ENCODE measurements at places on chromosomes 7 and 10. TPM values are rescaled to one million over a fixed set of nuclear protein-coding genes. Genes with fewer than 3 reads are reported as not detected.
A peak's percentile ranks its signal among the peaks of the same experiment; 100 is the strongest.

The AGMO gene
- 6.8 TPM for total RNA-seq

DNA sequence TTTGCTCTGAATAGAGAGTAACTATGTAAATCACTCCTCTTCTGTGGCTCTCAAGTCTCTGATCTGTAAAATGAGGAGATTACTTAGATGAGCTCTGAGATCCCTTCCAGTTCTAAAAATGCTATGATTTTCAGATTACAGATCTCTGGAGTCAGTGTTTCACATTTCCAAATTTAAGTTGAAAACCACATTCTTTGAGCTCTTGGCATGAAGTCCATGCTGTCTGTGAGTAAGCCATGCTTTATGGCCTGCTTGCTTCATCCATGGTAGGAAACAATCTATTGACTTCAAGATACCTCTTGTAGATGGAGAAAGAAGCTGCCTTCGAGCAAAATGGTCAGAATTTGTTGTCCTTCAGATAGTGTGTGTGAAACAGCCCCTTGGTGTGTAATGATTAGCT lies 64.9 kb downstream of the CELF2 start:
- no peak for DNase-seq

GRCh38 chr10:111211706-111212105 lies 134.9 kb downstream of the ADRA2A start:
- DNase-seq = no peak

DNA sequence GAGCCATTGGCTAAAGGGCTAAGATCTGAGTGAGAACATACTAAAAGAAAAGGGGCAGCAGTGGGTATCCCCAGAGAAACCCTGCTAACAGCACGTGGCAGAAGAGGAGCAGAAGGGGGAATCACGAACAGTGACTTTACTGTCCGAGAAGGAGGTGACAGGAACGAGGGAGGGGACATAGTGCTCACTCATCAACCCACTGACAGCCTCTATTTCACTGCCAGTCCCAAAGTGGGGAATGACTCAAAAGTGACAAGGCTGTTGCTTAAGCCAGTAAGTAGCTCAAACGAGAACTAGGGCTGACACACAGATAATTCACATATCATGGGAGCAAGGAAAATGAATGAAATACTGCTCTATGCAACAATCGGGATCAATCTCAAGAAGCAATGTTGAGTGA lies 92.7 kb downstream of the RSU1 start:
- no peak for DNase-seq

DNA sequence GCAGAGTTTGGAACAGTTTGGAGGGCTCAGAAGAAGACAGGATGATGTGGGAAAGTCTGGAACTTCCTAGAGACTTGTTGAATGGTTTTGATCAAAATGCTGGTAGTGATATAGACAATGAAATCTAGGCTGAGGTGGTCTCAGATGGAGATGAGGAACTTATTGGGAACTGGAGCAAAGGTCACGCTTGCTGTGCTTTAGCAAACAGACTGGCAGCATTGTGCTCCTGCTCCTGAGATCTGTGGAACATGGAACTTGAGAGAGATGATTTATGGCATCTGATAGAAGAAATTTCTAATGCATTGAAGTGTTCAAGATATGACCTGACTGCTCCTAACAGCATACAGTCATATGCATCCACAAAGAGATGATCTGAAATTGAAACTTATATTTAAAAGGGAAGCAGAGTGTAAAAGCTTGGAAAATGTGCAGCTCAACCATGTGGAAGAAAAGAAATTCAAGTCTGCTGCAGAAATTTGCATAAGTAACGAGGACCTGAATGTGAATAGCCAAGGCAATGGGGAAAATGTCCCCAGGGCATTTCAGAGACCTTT lies 186.9 kb upstream of the PHYHIPL start:
- no peak for DNase-seq

The HOXA11 gene
- 16.6 TPM for total RNA-seq

GRCh38 chr10:70592186-70592735 lies 10.3 kb downstream of the PRF1 start:
- DNase-seq = no peak

DNA sequence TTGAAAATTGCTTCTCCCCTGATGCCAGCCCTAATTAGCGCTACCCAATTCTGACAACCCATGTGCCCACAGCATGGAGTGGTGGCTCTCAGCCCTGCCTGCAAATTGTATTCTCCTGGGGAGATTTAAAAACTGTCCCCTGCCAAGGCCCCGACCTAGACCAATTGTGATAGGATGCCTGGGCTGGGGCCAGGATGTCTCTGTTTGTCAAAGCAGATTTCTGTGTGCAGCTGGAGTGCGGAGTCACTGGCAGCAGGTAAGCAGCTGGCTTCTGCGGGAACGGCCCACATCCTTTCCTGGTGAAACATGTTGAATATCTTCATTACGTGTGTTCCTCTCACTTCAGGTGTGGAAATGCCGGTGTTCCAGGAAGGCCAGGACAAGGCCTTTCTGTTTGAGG lies 238.6 kb downstream of the WDR37 start:
- DNase-seq = peak; percentile 35

GRCh38 chr10:92816091-92816531 lies 32.2 kb upstream of the EXOC6 start:
- no peak for DNase-seq

DNA sequence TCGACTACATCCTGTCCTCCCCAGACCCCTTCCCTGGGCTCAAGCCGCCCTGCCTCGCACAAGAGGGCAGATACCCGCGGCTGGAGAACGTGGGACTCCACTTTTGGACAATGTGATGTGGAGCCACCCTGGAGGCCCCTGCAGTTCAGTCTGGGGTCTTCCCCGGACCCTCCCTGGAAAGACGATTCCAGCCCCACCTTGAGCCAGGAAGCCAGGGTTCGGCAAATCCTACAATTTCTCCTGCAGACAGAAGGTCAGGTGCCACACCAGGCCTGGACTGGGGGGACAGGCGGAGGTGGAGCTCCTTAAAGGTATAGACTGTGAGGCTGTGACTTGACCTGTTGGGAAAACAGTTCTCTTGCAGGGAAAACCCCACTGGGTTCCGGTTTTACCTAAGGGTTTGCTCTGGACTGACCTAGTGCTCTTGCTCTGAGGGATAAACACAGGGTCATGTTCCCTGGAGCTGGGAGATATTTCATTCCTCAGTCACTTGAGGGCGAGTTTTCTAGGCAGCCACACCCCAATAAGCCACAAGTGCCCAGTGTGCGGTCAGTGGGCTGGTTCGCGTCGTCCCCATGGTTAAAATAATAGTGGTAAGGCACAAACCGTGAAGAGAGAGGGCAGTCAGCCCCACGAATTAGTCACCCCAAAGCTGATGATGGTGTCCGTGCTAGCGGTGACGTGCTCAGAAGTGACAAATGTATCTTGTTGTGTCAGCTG lies 1.6 kb downstream of the FOXL3 start:
- DNase-seq = no peak

The NACAD gene
- total RNA-seq = 5.7 TPM

- DNase-seq = no peak
Measured at GRCh38 chr7:128705891-128706333, 33.2 kb upstream of the CALU start.

The OTUD1 gene
- total RNA-seq = 10.6 TPM

All from ureter (tissue), 1 donor.